ENCODE measurements at places on chromosomes 16 and 17.
A peak's percentile ranks its signal among the peaks of the same experiment; 100 is the strongest.

DNA sequence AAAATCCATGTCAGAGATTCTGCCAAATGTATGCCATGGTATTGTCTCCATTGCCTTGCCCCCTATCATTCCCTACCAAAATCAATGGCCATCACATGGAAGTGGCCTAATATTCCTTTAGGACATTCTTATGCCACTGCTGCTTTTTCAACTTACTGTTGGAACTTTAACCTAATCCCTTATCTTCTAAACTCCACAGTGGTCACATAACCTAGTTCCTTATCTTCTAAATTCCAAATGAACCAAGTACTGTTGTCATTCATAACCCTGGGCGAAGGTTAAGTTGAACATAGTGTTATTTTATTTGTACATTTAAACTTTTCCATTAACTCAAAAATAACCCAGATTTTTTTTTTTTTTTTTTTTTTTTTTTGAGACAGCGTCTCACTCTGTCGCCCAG lies 3.6 kb downstream of the HSF5 start:
- no peak for DNase-seq

DNA sequence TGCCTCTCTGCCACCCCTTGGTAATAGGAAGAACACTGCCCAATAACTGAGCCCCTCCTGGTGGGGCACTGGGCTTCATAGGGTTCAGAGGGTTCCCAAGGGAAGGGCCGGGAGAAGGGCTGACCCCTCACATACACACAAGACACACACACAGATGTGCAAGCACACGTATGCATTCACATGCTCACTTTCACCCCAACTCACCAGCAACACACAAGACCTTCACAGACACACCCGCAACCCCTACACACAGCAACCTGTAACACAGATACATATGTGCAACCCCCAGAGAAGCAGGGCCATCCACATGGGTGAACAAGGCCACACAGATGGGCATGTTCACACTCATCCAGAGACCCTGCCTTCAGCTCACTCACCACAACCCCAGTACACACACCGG lies 225.1 kb downstream of the ZNF423 start:
- no peak for DNase-seq

DNA sequence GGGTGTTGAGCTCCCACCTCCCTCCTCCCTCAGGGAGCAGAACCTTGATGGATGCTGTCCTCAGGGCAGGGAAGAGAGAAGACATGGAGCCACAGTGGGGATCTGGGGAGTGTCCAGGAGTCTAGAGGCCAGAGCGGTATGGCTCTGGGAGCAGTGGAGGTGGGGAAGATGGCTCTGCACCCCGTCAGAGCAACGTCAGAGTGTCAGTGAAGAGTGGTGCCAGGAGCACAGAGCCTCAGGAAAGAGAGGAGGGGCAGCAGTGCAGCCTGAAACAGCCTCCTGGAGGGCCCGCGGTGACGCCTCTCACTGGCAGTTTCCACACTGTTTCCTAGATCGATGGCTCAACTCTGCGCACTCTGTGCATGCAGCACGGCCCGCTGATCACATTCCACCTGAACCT lies 23.2 kb upstream of the SLC5A11 start:
- DNase-seq: no peak

- no peak for DNase-seq
Observed at GRCh38 chr17:61029181-61029580, 351.5 kb downstream of the BCAS3 start.

DNA sequence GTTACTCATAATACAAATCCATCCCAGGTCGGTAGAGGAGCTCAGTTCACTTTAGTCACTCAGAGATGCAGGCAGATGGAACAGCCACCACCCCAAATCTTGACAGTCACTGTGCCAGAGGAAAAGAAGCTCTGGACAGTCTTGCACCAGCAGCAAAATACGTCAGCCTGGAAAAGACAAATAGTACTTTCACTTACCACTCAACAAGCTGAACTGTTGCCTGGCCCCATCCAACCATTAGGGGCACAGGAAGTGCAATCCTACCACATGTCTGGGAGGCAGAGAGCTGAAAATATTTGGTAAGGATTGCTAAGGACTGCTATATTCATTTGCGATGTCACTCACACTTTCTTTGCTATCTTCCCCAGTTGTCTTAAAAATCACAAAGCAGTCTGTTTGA lies 239.1 kb upstream of the TOX3 start:
- DNase-seq: no peak

DNA sequence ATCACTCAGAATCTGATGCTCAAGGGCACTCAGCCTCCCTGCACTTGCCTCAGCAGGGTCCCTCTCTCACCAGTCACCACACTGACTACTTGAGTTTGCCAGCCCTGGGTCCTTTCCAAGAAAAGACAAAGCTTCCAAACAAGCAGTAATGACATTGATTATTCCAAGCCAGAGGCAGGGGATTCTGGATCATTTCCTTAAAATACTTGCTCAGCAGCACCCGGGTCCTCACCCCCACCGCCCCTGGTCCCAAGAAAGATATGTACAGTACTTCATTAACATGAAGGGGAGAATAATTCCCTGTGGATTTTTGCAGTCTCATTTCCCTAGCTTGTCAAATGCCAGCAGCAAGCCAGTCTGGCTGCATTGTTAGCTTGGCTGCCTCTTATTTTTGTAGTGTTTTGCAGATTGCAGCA lies 83.2 kb upstream of the GNAO1 start:
- DNase-seq: no peak

- DNase-seq: peak; percentile 30
Observed at GRCh38 chr17:77959926-77960521, 1.5 kb downstream of the TNRC6C start.

- no peak for DNase-seq
Observed at GRCh38 chr17:59561042-59561441, 4.4 kb upstream of the DHX40 start.

- DNase-seq: no peak
Observed at GRCh38 chr16:10526962-10527361, 53.4 kb downstream of the EMP2 start.

DNA sequence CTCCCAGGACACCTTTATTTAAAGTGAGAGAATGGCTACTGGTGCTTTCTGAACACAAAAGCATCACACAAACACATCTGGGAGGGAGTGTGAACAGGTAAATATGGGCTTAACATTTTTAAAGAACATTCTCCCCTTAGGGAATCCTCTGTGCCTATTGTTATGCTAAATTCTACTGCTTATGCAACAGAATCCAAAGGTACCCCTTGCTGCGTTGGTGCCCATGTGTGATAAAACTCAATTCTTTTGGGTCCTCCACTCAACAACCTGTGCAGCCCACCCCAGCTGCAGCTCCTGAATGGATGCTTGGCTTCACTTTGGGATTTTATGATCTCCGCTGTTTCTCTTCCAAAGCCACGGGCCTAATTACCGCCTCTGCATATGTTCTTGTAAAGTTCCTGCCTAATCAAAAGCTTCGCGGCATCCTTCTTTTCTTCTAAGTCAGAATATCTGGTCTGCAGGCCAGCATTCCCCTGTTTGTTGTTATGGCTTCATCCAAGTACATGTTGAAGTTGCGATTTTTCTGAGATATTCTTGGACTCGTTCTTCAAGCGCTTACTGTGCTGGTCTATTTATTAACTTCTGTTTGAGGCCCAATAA lies 23.9 kb downstream of the RHBDL3 start:
- DNase-seq: no peak

DNA sequence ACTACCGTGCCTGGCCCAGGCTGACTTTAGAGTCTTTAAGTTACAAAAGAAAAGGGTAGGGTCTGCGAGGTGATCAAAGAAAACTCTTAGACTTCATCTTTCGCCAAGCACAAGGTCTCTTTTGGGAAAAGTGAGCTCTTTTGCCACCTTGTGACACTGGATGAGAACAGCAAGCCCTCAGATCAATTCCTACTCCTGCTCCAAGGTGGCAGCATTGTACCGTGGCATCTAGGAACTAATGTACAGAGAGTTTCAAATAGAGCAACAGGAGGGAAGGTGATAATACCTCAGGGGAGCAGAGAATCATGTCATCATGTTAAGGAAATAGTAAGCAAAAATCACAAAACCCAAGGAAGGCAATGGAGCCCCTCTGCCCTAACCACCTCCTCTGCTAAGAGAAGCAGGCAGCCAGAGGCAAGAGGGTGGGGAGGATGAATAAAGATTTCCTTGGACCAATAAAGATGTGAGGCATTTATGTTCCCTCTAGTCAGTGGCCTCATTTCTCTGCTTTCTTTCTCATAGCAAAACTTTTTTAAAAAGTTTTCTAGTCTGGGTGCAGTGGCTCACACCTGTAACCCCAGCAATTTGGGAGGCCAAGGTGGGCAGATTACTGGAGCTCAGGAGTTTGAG lies 2.1 kb upstream of the C17orf78 start:
- DNase-seq: peak; percentile 90

DNA sequence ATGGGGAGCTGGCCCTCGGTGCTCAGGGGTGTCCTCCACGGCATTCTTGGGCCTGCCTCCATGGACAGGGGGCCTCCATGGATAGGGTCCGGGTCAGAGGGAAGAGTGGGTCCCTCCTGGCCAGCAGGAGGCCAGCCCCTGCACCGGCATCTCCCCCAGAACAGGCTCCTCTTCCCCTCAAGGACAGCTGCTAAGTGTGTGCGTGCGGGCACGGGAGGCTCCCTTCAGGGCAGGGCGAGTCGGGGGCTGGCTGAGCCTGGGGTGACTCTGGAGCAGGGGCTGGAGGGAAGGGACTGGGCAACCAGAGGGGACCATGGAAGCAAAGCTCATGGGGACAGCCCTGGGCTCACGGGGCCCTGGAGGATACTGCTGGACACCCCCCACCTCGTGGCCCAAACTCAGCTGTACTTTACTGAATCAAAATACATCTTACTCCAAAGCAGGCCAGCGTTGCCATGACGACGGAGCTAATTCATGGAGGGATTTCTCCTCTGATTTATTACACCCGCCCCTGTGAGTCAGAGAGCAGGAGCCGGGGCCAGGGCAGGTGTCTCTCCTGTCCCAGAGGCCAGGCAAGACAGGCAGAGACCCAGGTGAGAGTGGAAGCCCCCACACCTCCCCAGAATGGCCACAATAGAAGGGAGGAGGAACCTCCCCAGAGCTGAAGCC lies 2.1 kb downstream of the CASKIN1 start:
- no peak for DNase-seq

- DNase-seq: no peak
Observed at GRCh38 chr16:22688930-22689329, 125.0 kb upstream of the HS3ST2 start.

DNA sequence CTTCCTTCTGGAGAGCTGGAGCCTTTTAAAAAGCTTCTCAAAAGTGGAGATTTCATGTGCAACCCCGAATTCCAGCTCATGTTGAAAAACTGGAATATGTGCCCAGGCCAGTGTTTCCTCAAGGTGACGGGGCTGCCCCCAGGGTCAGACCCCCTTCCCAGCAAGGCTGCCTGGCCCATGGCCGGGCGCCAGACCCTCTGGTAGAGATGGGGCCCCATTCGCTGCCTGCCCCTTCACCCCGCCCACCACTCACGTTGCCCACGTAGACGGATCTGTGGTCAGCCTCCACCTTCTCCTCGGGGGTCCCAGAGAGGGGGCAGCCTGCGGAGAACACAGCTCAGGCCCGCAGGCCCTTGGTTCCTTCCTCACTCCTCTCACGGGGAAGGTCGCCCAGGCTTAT lies 1.1 kb downstream of the PABPN1L start:
- no peak for DNase-seq

- DNase-seq: no peak
Observed at GRCh38 chr17:77826132-77826873, 132.2 kb upstream of the TNRC6C start.

DNA sequence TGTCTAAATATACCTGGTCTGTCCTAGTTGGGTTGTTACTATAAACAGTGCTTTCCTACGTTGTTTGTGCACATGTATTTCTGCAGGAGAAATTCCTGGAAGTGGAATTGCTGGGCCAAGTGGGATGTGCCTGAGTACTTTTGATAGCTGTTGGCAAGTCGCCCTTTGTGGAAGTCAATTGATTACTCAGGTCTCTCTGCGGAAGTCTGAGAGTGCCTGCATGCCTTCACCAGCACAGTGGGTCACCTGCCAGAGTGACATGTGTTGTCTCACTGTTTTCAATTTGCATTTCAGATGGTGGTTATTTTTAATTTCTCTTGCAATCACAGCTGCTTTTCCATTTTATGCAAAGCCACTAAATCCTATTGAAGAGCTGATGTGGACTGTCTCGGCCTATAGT lies 2.3 kb upstream of the MVD start:
- no peak for DNase-seq

GRCh38 chr16:30992276-30992780 lies 7.3 kb downstream of the HSD3B7 start:
- no peak for DNase-seq

DNA sequence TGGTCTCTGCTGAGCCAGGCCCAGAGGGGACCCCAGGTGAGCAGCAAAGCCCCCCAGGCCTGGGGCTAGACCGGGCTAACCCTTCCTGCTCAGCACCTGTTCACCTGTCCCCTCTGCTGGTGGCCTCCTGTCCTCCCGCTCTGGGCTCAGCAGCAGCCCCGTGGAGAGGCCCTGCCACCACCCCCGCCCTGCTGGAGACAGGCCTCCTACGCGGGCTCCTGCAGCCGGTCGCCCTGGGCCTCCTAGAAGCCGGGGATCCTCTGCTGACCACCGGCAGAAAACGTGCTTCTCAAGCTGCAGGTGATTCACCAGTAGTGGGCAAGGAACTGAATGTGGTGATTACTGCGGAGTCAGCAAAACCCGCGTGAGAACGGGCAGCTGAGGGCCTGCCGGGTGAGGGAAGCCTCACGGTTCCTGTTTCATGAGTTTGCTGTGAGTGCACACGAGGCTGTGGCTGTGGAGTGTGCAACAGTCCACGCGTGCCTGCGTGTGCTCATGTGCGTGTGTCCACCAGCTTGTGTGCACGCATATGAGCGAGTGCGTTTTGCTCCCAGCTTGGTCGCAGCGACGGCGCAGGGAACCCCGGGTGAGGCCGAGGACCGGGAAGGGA lies 792 bp downstream of the SECTM1 start:
- DNase-seq: peak; percentile 28

GRCh38 chr17:59838052-59838916 lies 54.5 kb downstream of the TUBD1 start:
- DNase-seq: peak; percentile 28

GRCh38 chr17:34981538-34982241 lies 1.4 kb downstream of the LIG3 start:
- DNase-seq: peak; percentile 37

DNA sequence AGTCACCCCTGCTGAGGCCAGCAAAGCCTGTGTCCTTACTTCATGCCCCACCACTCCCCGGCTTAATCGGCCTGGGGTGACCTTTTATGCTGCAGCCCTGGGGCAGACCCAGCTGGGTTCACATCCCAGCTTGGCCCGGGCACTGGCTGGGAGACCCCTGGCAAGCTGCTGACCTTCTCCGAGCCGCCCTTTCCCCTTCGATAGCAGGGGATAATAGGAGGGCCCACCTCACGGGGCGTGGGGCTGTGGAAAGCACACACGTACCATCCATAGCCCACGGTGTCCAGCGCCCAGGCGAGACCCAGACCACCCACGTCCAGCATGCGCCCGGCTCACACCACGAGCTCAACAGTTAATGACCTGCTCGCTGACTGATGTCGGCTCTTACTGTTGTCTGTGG lies 26.8 kb downstream of the TBC1D16 start:
- no peak for DNase-seq

- no peak for DNase-seq
Observed at GRCh38 chr17:80712606-80713005, 168.0 kb downstream of the RPTOR start.

DNA sequence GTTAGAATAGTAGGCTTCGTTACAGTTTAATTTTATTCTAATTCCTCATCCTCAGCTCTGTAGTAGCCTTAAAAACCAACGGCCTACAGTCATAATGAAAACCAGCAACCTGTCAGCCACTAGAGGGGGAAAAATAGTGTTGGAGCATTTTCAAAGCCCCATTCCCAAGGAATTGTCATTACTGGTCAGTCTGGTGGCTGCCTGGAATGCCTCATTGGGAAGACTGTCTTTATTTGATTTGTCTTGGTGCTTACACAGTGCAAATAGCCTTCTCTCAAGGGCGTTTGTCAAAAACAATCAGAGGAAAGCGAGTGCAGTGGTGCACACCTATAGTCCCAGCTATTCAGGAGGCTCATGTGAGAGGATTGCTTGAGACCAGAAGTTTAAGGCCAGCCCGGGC lies 4.7 kb downstream of the LPCAT2 start:
- no peak for DNase-seq

Data from NCI-H748 treated with DMSO at 0.1 percent for 48 hours (cell line).